Heart right ventricle (tissue), 16 donors: ENCODE measurements at places on chromosomes 7 and 10.
A peak's percentile ranks its signal among the peaks of the same experiment; 100 is the strongest.

DNA sequence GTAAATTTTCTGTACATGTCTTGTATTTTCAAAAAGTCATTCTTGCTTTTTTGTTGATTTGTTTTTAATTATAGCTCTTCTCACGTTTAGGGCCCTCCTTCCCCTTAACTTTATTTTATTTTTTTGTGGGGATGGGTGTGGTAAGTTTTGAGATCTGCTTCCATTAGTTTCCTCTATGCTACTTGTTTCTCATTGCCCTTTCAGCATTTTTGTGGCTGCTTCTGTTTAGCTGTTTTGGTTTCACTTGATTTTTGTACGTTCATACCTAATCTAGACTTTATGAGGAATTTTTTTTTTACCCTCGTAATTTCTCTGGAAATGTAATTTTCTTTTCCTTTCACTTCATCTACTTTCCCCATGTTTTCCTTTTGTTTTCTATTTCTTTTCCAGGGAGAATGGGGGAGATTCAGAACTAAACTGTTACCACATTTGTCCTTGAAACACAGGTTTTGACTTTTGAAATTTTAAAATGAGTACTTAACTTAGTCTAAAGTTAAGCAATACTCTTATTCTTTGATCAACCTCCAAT, 80.8 kb downstream of the ATRNL1 start:
- no peak for DNase-seq

DNA sequence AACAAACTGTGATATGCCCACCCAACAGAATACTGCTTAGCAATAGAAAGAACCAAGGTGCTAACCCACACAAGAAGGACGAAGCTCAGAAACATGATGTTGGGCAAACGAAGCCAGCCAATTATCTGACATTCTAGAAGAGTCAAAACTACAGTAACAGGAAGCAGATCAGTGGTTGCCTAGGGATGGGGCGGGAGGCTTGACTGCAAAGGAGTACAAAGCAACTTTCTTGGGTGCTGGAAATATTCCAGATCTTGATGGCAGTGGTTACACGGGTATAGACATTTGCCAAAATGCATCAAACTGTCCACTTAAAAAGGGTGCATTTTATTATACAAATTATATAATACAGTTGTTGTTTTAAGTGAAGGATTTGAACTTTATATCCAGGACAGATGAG, 41.1 kb upstream of the RET start:
- no peak for DNase-seq

GRCh38 chr7:127226685-127227374, 25.9 kb downstream of the GRM8 start:
- DNase-seq = no peak

DNA sequence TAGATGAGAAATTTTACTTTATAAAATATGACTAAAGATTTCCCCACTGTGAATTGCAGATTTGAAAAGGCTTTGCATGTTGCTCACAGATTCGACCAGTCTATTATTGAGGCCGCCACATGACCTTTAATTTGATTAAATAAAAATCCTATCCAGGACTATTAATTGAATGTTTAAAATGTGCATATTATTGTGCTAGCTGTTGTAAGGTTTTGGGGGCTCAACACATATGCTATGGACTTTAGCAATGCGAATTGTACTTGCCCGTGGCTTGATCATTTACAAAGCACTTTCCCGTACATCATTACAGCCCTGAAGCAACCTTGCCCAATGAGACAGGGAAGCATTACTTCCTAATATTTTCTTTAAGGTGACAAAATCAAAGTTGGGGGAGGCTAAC, 243.0 kb downstream of the ACTR3B start:
- DNase-seq = no peak

DNA sequence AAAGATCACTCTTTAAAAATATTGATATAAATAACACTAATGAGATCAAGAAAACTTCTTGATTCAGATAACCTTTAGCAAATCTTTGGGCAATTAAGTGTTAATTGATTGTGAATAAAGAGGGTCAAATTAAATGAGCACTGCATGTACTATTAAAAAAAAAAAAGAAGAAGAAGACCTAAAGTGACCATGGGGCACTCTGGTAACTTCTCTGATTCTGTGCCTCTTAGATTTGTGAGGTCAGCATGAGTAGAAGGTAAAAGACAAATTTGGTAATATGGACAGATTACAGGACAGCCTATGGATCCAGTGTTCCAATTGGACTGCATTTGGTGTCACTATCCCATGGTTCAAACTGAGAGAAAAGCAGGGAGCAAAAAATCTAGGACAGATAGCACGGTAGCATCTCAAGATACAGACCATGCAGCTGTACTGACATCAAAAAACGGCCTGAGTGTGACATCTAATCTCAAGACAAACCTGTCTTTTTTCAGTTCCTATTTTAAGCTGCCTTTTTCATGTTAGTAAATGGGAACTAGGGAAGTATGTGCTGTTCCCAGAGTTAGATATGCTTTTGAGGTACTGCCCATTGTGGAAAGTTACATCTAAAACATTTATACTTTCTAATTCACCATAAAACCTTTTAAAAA, 128.0 kb downstream of the KCND2 start:
- DNase-seq = no peak

- DNase-seq = no peak
Measured at GRCh38 chr10:33284945-33285344, 49.5 kb downstream of the NRP1 start.

DNA sequence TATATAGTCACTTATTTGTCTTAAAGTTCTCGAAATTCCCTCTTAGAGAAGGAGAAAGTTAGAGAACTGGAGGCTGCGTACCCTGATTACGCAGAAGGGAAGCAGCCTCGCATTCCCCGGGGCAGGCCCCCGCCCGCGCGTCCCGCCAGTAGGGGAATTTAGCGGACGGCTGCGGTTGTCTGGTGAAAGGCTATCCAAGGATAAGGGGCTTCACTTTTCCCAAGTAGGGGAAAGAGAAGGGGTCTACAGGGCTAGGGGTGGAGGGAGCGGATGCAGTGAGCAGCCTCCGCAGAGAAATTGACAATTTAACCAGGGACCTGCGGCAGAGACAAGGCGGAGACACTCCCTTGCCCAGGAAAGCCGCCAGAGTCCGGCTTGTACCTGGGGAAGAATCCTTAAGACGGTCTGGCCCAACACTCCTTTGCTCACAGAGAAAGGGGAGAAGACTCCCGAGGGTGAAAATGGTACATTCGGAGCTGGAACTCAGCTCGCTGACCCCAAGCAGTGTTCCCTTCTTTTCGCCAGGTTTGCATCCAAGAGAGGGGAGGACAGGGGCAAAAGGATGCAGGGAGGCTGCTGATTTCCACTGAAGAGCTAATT, 994 bp upstream of the MAGI2 start:
- DNase-seq = peak; percentile 28

DNA sequence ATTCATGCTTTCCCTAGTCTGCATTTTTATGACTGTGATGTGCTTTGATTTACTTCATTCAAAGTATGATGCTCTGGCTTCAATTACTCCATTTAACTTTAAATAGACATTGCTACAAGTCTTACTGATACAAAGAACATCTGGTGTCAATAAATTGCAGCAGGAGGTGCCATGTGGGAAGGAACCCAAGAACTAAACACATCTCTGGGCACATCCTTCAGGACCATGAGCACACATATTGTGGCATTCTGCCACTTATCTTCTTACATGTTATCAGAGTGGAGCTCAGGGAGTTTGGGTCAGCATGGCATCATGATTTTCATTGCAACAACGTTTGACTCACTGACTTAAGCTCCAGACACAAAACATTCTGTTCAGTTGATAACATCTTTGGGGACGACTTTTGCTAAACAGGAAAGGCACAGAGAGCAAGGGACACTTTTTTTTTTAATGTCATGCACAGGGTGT, 227.0 kb downstream of the DKK1 start:
- no peak for DNase-seq

GRCh38 chr7:158782761-158783401, 46.4 kb downstream of the ESYT2 start:
- peak; percentile 85 for DNase-seq

DNA sequence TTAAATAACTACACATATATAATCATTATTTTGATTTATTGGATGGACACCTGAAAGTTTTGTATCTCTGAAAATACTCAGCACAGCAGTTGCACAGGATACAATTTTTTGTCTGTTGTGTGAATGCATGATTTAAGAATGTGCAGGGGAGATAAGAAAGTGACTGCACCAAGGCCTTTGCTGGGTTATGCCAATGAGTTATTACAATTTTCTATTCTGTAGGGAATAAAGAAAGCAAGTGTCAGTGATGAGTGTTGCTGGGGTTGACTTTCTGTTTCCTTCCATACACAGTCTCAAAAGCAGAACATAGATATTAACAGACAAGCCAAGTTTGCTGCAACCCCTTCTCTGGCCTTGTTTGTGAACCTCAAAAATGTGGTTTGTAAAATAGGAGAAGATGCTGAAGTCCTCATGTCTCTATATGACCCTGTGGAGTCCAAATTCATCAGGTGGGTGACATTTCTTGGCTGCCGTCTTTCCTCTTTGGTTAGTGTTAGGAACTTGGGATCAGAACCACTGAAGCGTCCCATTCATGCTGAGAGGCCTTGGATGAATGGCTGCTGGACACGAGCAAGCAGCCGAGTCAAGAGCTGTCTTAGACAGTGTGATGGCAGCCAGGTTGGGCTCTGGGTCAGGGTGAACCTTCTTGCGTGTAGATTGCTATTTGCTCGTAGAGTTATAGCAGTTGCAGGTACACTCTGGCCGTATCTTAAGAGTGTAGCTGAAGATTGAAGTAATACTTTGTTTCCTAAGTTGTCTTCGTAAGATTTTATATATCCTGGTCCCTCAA, 92.8 kb downstream of the DOCK1 start:
- no peak for DNase-seq

DNA sequence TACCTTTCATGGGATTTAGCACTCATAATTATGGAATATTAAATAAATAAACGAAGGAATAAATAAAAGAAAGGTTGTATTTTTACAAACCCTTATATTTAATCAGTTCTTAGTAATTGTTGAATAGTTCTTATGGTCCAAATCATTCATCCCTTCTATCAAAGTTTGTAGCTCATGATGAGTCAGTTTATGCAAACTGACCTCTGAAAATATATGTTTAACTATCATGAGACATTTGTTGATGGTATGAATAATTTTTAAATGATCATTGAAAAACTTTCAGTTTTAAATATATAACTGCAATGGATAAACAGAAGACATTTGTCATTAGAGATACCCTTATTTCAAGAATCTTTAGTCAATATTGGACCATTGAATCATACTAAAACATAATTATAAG, 411.2 kb upstream of the LRRTM3 start:
- DNase-seq = no peak

DNA sequence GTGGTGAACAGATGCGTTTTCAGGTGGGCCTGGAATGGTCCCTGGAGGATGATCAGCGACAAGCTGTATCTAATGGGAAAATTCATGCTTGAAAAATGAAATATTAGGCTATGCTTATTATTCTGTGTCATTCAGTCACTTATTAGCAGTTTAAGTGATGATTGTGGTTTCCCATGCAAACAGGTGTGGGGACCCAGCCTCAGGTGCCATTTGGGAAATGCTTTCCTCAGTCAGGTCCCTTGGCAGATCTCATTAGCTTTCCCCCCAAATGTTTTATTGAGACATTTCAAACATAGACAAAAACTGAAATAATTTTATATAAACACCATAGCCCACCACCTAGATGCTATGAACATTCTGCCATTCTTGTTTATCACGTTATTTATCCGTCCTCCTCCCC, 411 bp upstream of the SNX10 start:
- no peak for DNase-seq

GRCh38 chr10:128751284-128751683, 625.1 kb upstream of the MKI67 start:
- no peak for DNase-seq

GRCh38 chr10:101580486-101581399, 7.3 kb downstream of the POLL start:
- DNase-seq = no peak

GRCh38 chr7:38300175-38300574, 26.7 kb upstream of the TARP start:
- no peak for DNase-seq

- DNase-seq = no peak
Measured at GRCh38 chr7:33766405-33766804, 138.9 kb upstream of the BMPER start.

DNA sequence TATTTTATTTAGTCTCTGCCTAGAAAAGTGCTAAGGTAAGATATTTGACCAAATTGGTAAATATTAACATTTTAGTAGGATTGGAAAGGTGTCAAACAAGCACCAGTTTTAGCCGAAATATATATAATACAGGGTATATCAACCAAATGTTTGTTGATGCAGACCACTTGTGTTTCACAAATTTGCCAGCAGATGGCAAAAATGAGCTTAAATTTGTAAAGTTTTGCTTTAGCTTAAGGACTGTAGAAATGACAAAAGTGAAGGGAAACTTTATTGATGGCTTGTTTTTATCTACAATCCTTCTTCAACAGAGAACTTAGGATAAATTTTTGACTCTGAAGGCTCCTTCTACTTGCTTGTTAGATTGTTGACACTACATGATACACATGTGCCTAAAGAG, 4.8 kb upstream of the POLR1F start:
- no peak for DNase-seq

- no peak for DNase-seq
Measured at GRCh38 chr10:74437822-74438221, 286.8 kb downstream of the ADK start.
